ENCODE measurements at places on chromosomes 11 and 22. TPM values are rescaled to one million over a fixed set of nuclear protein-coding genes. Genes with fewer than 3 reads are reported as not detected.

The IL10RA gene
- total RNA-seq: 0.07 TPM

The RSF1 gene
- 32.7 TPM for total RNA-seq

The CEP126 gene
- total RNA-seq: 0.86 TPM

The RFPL3 gene
- not detected for total RNA-seq

DNA sequence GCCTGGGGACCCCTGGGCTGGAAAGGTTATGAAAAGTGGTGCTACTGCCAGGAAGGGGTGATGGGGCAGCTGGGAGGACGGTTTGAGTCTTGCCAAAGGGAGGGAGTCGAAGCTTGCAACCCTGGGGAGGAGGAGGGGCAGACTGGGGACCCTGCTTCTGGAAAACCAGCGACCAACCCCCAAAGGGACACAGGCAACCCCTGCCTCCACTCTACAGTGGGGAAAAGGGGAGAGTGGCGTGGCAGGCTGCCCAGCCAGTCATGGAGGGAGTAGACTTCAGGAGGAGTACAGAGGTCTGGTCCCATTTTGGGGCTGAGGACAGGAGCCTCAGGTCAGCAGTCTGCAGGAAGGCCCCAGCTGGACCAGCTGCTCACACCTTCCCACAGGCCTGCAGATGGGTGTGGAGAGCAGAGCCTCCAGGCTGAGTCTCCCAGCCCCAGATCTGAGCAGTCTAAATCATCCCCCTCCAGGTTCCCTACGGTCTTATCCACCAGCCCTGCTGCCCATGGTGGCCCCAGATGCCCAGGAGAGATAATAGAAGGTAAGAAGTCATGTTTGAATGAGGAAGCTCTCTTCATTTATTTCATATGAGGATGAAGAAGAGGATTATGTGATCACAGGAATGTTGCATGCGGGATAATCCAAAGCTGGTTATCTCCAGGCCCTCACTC, 3.3 kb downstream of the DDT start:
- no peak for DNase-seq

GRCh38 chr22:46035742-46036557, 59.0 kb upstream of the WNT7B start:
- peak; percentile 95 for DNase-seq

- DNase-seq: no peak
These were observed 527 bp upstream of the MRPL48 start for GRCh38 chr11:73787051-73787642.

GRCh38 chr11:4495986-4496385, 13.5 kb downstream of the OR52K1 start:
- DNase-seq: no peak

- DNase-seq: no peak
These were observed 112.0 kb downstream of the ARL14EP start for GRCh38 chr11:30434901-30435300.

DNA sequence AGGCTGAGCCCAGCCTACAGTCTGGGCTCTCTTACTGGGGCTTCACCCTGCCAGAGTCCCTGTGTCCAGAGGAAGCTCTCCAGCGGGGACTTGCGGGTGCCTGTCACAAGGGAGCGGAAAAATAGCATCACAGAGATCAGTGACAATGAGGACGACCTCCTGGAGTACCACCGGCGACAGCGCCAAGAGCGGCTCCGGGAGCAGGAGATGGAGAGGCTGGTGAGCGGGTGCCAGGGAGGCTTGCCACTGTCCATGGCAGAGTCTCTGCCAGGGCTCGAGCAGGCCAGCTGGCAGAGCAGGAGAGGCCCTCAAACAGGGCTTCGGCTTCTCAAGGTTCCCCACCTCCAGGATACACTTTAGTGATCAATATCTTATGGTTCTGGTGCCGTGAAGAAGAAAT, 21.0 kb downstream of the PHLDB1 start:
- no peak for DNase-seq

DNA sequence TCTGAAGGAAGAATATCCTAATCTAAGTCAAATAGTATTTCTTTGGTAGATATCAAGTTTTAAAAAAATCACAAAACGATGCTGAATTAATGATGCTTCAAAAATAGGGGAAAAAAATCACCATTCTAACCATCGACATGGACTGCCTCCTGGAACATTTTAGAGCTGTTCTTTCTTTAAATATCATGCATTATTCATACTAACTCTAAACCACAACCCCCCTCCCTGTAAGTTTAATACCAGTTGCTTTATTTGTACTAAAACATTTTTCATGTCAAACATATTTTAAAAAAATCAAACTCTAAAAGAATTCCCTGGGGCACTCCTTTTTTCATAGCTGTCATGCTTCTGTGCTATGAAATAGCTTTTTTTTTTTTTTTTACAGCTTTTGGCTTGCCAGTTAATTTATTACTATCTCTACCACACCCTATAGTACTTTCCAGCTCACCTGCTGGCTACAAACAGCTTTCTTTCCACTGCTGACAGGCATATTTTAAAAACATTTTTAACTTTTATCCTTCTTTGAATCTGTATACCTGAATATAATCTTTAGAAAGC, 256.9 kb downstream of the SOX6 start:
- no peak for DNase-seq

DNA sequence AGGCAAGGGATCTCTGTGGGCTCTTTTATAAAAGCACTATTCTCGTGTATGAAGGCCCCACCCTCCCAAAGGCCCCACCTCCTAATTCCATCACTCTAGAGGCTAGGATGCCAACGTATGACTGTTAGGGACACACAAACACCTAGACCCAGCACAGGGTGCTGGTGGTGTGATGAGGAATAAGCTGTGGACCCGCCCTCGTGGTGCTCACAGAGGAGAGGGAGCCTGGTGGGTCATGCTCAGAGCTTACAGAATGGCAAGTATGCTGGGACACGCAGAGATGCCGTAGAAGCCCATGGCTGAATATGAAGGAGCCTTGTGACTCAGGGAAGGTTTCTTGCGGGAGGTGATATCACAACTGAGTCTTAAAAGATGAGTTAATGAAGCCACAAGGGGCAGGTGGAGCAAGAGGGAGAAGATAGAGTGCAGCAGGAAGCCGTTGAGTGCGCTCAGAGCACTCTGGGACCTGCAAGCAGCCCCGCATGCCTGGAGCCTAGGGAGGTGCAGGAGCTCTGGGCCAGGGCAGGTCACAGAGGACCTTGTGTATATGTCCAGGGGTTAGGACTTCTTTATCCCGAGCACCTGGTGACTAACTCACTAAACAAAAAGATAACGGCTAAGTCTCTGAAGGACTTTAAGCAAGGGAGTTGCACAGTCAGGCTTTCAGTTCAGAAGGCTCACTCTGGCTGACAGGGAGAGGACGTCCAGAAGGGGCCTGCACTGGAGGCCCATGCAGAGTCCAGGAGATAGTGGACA, 160.9 kb downstream of the TRIM29 start:
- DNase-seq: no peak

DNA sequence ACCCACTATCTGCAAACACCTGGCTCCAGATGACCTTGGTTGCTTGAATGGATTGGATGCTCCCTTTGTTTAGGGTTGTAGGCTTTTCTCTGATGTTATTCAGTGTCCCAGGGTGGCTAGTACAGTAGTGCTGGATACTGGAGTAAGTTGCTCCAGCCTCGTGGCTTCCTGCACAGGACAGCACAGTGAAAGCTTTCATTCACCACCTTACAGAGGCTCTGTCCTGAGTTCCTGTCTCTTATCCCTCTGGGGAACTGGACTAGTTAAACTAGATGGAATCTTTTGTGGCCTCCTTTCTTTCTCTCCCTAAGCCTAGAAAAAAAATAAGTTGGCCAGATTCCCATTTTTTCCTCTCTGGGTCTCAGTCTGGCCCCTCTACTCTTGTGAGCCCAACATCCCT, 42.6 kb downstream of the MRPL48 start:
- DNase-seq: no peak

All from M059J (cell line).